ENCODE measurements at places on chromosomes 3 and 15.

DNA sequence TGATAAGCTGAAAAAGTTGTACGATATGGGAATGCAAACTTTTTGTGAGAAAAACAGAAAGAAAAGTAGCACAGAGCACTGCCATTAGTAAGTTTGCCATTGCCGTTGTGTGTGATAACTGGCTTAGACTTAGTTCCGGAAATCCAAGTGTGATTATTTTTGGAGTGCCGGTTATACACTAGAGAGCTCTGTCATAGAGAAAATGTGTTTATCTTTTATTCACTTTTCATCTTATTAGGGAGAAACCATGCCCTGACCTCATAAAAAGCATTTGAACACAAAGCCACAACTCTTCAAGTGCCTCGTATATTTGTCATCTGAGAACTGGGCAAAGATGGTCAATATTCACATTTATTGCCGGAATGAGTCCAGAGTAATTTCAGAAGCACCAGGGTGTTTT lies 36.1 kb downstream of the CTDSPL start:
- no peak for DNase-seq

DNA sequence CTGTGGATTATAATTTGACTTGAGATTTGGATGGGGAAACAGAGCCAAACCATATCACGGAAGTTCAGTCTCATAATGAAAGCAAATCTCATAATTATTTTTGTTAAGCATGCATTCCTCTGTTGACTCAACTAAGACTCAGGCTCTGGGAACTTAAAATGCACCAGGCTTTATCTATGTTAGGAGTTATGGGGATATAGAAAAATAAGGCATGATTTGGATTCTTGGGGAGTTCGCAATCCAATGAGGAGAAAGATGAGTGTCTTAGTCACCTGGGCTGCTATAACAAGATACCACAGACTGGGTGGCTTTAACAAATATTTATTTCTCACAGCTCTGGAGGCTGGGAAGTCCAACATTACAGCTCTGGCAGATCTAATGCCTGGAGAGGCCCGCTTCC lies 89.4 kb upstream of the TJP1 start:
- no peak for DNase-seq

- no peak for DNase-seq
Observed at GRCh38 chr3:168844472-168844871, 748.7 kb upstream of the GOLIM4 start.

DNA sequence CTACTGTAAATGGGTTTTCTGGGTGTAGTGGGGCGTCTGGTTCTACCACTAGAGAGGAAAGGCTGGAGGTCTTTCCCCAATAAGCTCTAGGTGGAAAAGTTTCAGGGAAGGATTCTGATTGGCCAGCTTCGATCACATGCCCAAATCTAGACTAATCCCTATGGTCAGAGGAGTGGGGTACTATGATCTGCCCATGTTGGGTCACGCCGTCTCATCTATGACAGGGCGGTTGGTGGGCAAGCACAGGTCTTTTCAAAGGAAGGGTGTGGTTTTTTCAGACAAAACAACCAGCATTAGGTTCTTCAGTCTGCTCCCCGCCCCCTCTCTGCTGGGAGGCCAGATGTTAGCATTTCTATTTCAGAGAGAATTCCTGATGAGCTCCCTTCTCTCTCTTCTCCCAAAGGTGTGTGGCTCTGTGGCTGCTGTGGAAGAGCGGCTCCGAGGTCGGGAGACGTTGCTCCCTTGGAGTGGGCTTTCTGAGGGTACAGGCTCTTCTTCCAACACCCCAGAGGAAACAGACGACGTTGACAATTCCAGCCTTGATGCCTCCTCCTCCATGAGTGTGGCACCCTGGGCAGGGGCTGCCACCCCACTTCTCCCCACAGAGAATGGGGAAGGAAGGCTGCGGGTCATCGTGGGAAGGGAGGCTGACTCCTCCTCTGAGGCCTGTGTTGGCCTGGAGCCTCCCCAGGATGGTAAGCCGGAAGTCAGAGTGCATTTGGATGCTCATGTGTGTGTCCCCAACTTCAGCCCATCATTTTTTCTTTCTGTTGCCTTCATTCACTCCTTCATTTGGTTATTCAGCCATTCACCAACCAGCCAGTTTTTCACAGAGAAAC lies 9.7 kb upstream of the TATDN2 start:
- no peak for DNase-seq

DNA sequence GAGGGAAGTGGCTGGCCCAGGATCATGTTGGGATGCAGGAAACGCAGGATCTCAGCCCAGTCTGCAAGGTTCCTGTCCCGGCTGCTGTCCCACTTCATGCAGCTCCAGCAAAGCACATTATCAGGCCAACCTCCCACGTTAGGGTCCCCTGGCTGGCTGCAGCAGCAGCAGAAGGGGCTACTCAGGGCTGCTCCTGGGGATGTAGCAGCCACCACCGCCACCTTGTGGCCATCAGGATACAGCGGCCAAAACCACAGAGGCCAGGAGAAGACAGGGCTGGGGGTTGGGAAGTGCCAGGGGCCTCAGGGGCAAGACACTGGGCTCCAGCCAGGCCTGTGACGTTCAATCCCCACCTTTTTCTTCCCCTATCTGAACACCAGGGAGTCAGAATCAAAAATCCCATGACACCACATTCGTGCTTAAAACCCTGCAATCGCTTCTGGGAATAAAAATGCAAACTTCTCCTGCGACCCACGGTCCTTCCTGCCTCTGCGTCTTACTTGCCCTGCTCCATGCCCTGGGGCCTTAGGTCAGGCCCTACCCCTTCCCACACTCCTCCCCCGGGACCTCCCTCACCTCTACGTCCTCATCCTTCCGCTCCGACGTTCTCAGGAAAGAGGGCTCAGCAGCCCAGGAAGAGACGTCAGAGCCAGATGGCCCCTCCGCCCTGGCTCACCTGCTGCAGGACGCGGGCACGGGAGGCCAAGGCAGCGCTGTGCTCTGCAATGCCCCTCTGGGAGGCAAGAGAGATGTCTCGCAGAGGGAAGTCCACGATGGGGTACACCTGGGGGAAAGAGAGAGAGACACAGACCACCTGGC lies 21.5 kb downstream of the SSUH2 start:
- DNase-seq = peak; percentile 4

GRCh38 chr3:175002732-175003143 lies 143.6 kb downstream of the NAALADL2 start:
- no peak for DNase-seq

DNA sequence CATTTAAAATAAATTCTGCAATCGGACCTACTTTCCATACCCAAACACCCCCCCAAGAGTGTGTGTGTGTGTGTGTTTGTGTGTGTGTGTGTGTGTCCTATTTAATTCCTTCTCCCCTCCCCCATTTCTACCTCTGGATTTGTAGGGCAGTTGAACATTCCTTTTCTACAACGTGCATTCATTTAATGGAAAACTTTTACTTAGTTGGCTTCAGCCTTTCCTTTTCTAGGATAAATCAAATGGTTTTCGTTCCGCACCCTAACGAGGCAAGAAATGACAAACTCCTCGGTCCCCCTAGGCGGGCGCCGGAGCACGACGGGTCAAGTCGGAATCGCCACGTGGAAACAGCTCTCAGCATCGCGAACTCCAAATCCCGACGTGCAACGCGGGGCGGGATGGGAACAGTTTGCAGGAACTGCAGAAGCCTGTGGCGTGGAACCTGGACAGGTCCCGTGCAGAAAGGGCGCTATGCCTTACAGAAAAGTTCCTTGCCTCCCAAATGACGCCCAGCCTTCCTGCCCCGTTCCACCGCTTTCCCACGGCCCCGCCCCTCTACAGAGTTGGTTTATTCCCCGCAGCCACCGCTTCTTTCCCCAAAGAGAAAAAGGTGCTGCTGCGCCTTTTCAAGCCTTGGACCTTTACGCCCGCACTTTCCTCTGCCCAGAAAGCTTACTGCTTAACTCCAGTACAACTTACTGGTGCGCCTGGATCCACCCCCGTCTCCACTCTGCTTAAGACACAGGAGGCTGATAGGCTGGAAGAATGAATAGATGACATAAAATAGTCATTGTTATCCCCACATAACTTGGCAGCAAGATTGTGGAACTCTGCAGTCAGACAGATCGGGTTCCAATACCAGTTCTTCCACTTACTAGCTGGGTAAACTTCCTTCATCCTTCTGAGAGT lies 1.1 kb upstream of the EIF2B5 start:
- no peak for DNase-seq

- DNase-seq = no peak
Observed at GRCh38 chr15:26866298-26867199, at the start of gene GABRA5. TSS of gene GABRA5 (plus strand) at chr15:26867062. CDS start at chr15:26869249, 2,187 bp downstream.

- DNase-seq = peak; percentile 23
Observed at GRCh38 chr3:113948015-113948917, 453 bp downstream of the ZDHHC23 start.

Measured in stimulated activated CD4-positive, alpha-beta T cell treated with anti-CD3 and anti-CD28 coated beads, Interleukin-1b, Interleukin-23, amount 100 ng/mL, for 24 hours (primary cell).